Effector memory CD4-positive, alpha-beta T cell (primary cell): ENCODE measurements at places on chromosomes 6 and 20.

GRCh38 chr6:7121700-7122241 lies 14.0 kb downstream of the RREB1 start:
- no peak for DNase-seq

GRCh38 chr6:156701966-156702365 lies 75.2 kb upstream of the ARID1B start:
- DNase-seq, result no peak

DNA sequence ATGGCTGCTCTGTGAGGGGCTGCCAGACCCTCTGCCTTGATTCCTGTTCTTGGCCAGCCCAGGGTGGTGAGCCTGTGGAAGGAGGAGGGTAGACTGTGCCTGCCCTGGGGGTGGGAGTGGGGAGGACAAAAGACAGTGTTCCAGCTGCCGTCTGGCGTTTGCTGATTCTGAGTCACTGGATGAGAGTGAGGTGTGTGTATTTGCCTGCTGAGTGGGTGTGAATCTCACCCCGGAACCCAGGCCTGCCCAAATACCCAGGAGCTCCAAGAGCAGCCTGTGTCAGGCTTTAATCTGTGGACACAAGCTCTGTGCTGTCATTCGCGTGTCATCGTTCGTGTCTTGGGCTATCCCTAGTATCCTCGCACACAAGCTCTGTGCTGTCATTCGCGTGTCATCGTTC lies 2.6 kb upstream of the LKAAEAR1 start:
- DNase-seq, result no peak

DNA sequence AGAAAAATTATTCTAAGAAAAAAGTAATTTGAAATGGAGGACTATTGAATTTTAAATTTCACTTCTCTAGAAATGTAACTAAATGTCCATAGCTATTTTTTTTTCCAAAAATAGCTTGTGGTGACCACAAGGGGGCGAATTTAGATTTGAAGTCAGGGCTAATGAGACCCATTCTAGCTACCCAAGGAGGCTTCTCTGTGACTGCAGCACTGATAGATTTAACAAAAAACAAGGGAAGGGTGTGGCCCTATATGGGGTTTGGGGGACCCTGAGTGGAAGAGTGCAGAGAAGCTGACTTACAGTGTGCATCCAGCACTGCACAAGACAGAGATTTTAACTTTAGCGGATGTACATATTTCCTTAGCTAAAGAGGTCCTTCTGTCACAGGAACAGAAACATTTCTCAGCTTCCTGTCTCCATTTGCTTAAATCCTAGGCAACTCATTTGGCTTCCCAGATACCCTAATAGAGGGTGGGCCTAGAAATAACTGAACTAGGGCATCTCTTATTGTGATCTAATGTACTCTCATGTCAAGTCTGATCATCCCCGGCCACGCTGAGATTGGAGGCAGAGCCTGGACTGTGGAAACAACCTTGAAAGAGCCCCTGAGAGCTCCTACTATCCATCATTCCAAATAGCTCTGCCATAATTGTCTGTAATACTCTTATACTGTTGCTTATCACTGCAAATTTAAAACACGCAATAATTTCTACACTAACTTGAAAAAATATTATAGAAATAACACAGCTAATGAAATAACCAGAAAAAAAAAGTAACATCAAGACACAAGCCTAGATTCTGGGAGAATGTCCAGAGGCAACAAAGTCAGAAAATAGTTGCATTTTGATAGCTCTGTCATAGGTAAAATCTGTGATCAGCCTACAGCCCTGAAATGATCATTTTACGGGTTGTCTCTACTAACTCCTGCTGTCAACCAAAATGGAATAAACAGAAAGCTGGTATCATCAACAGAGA lies 93.6 kb downstream of the SNAP91 start:
- DNase-seq, result no peak

DNA sequence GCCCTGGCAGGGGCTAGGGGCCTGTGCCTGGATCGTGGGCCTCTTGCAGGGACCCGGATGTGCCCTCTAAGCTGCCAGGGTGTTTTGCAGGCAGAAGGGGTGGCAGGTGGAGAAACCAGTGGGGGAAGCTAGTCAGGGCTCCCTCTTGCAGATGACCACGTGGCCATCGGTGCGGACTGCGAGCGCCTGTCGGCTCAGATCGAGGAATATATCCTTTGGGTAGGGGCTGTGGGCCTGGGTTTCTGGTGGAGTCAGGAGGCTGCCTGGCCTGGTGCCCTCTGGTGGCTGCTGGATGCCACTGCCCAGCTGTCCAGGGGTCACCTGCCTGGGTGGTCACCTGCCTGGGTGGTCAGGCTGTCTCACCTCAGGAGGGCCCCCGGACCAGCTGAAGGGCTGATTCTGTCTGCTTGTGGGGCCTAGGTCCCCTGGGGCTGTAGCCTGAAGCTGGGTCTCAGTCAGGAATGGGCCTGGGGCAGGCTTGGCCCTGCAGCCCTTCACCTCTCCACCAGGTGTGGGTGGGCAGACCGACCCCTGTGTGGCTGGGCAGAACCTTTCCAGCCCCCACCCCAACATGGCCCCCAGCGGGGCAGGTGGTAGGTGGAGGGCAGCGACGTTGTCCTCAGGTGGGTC lies 6.7 kb downstream of the TCEA2 start:
- no peak for DNase-seq

GRCh38 chr6:39664173-39664572 lies 61.0 kb downstream of the KIF6 start:
- no peak for DNase-seq

DNA sequence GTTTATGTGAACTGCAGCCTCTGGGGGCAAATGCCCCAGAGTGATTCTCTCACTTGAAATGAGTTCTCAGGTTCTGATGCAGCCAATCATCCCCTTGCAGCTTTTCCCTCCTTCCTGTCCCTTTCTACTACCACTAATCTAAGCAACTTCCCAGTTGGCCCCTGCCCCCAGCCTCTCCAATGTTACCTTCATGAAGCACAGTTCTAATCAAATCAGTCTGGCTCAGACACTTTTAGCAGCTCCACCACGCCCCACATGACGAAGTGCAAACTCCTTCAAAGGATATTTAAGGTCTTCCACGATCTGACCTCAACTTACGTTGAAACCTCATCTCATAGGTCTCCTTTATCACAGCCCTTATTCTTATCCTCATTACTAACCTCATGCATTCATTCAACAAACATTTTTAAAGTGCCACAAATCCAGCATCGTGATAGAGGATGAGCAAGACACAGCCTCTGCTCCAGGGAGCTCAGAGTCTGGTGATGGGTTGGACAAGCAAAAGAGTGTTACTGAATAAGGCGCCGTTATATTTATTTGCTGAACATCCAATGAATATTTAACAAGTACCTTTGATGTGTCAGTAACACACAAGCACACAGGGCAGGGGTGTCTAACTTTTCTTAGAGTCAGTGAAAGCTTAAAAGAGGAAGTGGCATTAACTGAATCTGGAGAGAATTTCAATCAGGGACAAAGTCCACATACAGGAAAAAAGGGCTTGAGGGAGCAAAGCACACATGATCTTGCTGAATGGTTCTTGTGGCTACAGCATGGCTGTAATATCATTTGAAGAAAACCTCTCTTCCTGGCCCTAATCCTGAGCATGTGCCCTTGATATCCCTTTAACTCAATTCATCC lies 20.4 kb upstream of the DTNBP1 start:
- DNase-seq, result no peak

DNA sequence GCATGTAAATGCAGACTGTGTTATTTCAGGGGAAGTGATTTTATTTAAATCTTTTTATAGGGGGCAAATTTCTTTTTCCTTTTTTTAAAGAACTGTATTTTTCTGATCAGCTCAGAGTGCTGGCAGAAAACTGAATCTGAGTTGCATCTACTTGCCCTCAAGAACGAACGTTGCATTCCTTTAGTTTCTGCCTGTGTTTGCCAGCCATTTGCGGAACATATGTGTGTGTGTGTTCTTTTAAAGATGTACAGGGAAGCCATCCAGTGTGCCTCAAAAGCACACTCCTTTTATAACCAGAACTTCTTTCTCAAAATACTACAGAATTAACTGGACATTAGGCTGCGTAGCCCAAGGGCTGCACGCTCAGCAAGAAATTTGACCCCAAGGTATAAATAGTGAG lies 25.8 kb upstream of the INSM1 start:
- DNase-seq, result no peak

DNA sequence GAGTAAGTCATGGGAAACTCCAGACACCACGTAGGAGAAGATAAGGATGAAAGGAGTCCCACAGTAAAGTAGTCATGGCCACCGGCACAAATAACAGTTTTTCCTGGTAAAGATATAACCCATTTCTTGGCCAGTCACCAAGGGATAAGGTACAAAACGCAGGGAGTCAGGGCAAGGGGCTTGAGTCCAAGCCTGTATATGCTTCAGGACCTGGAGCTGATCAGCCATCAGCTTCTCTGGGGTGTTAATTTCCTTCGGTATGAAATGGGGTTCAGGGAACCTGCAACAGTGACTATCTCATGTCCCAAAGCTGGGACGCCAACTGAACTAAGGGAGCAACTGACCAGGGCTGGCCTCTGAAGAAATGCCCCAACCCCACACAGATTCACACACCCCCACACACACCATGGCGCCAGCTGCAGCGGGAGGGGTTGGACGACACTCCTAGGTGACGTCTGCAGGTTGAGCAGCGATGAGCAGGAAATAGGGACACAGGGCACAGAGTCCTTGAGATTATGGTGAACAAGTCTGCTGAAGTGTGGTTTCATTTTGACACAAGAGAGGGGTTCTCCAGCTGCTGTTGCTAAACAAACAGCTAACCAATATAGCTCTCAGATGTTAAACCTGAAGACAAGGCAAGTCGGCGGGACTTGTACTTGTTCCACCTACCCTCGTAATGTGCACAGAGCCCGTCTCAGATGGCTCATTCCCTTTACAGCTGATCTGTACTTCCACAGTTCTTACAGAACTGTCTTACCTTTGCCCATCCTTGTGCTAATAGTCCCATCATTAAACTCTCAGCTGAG lies 7.4 kb upstream of the ADTRP start:
- DNase-seq, result no peak

- DNase-seq, result no peak
Observed at GRCh38 chr6:31169123-31169857, 1.2 kb downstream of the POU5F1 start.

GRCh38 chr20:6769903-6770785 lies 2.7 kb downstream of the BMP2 start:
- no peak for DNase-seq

GRCh38 chr6:119308991-119309657 lies 40.4 kb downstream of the MAN1A1 start:
- DNase-seq, result no peak

DNA sequence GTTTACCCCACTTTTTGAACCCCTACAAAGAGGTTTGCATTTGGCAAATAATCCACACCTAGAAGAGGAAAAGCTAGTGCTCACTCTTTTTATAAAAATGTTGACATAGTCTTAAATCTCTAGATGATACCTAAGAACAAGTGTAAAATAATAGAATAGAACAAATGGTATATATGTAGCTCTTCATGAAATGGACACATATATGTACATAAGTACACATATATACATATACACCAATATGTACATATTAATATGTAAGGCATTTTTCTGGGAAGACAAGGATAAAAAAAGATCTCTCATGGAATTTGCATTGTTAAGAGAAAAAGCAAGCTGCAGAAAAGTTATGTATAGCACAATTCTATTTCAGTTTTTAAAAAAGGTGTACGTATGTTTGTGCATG lies 27.6 kb upstream of the RIPOR2 start:
- DNase-seq, result no peak

DNA sequence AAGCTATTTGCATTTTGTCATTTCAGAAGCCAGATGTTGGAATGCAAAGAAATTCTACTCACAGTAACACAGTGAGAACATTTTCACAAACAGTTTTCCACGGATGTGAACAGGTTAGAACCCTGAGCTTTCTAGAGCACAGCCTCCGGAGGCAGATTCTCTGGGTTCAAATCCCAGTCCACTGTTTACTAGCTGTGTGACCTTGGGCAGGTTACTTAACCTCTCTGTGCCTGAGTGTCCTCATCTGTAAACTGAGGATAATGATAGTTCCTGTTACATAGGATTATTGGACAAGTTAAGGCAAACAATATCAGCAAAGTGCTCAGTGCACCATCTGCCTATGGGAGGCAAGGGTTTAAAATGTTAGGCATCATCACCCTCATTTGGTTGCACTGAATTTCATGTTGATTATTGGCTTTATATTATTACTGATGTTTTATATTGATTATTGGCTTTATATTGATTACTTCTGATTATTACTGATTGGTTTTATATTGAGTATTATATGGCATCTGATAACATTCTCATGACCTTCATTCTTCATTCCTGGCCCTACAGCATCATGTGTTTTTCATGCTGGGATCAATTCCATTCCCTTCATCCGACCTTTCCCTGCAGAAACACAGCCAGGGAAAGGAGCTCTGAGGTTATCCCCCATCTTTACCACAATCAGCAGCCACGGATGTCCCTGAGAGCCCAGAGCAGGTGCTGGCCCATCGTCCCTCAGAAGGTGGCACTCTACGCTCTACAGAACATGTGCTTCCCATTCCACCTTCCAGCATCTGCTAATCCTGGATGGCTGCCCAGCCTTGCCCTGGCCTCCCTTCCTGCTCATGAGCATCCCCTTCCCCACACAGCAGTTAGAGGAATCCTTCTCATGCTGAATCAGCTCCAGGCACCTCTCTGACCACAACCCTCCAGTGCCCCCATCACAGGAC lies 283.1 kb downstream of the PREX1 start:
- no peak for DNase-seq

DNA sequence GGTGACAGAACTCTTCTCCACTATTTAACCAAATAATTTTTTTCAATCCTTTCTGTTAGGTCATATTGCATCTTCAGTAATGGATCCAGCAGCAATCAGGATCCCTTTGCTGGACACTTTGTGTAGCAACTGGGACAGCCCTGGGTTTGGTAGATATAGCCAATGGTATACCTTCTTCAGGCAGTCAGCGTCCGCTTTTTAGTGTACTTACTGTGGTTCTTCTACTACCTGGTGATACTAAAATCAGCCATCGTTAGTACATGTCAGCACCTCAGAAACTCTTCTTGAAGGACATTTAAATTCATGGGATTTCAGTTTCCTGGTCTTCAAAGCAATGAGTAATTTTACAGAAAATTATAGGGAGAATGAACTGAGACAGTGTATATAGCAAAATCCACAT lies 93.5 kb downstream of the ADGRG6 start:
- DNase-seq, result no peak

- no peak for DNase-seq
Observed at GRCh38 chr6:49606721-49607390, 29.8 kb downstream of the RHAG start.

DNA sequence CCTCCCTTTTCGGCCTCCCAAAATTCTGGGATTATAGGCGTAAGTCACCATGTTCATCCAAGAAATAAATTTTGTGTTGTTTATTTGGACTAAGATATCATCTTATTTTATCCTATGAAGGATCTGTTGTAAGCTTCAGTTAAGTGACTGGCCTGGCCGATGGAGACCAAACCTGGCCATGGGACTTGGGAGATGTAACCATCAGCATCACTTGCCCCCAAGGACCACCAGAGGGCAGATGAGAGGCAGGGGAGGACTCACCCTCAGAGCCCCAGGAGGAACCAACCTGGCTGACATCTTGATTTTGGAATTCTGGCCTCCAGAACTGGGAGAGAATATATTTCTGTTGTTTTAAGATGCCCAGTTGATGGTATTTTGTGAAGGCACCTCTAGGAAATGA lies 266.7 kb downstream of the CDH26 start:
- no peak for DNase-seq

GRCh38 chr20:22584922-22585785 lies 782 bp upstream of the FOXA2 start:
- DNase-seq, result no peak
